HepG2 (cell line): ENCODE measurements at places on chromosomes 2 and 18.

DNA sequence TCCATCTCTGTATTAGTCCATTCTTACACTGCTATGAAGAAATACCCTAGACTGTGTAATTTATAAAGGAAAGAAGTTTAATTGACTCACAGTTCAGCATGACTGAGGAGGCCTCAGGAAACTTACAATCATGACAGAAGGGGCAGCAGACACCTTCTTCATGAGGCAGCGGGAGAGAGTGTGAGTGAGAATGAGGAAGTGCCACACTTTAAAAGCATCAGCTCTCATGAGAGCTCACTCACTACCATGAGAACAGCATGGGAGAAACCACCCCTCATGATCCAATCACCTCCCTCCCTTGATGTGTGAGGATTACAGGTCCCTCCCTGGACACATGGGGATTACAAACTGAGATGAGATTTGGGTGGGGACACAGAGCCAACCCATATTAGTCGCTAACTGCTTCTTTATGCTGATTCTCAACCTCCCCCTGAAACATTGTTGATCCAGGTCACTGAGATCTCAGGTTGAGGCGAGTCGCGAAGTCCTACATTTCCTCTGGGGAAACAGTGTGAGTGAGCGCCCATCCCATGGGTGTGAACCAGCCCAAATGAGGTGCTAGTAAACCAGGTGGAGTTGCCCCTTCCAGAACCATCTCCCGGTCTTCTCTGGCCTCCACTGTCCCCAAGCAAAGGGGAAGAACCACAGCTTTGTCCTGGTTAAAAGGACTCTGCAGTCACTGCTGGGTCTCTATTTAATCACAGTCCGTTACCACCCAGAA is 123.8 kb downstream of the CAPN13 start:
- no peak for DNase-seq

- no peak for DNase-seq
These were observed 5.1 kb downstream of the SCG2 start for GRCh38 chr2:223597076-223597475.

DNA sequence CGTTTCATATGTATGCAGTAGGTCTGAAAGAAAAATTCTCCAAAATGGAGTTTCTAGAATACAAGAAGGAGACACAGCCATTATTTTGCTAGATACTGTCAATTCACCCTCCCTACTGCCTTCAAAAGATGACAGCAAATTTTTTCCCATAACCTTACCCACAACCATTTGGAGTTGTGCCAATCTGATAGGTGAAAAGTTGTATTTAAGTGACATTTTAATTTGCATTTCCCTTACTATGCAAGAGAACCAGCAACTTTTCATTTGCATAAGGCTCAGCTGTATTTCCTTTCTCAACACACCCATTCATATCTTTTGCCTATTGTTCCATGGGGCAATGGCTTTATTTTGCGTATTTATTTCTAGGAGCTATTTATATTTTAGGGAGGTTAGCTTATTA is 31.4 kb upstream of the IL18RAP start:
- no peak for DNase-seq

- DNase-seq = no peak
These were observed 92.7 kb upstream of the KLF7 start for GRCh38 chr2:207258263-207258991.
